ENCODE measurements at places on chromosomes 4 and X.

DNA sequence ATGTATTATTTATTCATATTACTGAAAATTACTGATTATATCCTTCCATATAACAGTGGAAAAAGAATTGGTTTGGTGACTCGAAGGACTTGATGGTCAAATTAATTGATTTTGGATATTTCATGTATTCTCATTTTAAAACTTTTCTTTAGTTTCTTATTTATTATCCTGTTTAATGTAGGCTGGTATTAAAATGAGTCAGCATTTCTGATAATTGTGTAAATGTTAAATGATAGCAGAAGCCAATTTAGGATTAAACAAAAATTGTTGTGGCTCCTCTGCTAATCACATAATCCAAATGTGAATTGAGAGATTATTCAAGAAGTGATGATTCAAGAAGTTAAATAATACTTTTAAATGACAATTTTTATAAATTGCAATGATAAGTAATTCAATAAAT, 38.7 kb downstream of the PDLIM5 start:
- DNase-seq = no peak

- DNase-seq = no peak
Observed at GRCh38 chr4:132065940-132066495, 1083.1 kb upstream of the PCDH10 start.

- peak; percentile 58 for DNase-seq
Observed at GRCh38 chrX:12901486-12901885, 4.9 kb upstream of the TLR8 start.

DNA sequence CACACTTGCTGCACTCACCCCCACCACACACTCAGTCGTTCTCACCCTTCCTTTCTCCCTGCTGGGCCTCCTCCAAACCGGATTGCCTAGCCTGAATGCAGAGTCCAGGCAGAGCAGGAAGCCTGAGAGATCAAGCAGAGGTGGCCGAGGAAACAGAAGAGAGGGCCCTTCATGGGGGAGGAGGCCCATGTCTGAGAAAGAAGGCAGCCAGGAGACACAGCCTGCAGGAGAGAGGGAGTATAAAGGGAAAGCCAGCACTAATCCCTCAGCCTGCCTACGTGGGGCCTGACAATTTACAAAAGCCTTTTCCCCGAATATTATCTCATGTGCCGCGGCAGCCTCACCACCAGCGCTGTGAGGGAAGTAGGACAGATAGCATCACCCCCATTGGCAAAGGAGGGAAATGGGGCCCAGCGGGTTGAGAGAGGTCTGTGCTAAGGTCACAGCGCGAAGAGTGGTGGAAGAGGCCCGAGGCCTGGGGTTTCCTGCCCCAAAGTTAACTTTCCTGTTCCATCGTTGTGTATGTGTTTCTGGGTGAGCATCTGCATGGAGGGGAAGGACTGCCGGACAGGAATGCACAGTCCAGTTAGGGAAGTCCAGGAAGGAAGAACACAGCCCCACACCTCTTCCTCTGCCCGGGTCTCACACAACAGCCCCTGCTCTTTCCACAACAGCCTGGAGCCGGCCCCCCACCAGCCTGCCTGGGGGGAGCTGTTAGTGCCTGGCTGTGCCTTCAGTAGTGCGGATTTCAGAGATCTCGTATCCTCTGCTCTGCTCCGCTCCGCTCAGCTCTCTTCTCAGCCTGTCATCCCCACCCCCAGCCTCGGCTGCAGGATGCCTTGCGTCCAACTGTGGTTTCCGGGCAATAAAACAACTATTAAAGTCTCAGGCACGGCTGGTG, 50.9 kb upstream of the BCOR start:
- DNase-seq = no peak

- DNase-seq = no peak
Observed at GRCh38 chrX:50635817-50636365, 165.3 kb upstream of the DGKK start.

- no peak for DNase-seq
Observed at GRCh38 chr4:120725639-120726580, 196.6 kb downstream of the PRDM5 start.

DNA sequence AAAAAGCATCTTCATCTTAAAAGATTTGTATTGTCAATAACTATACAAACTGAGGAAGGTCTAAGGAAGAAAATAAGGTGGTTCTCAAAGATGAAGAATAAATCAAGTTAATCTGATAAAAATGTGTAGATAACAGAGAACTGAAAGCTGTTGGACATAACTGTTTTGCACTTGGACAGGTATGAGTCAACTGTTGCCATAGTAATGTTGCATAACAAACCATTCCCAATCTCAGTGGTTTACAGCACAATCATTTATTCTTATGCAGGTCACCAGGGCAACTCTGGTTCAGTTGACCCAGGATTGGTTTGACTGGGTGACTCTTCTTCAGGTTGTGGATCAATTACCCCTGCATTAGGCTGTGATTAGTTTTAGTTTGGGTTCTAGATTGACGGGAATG, 2197.7 kb downstream of the ARAP2 start:
- DNase-seq = no peak

DNA sequence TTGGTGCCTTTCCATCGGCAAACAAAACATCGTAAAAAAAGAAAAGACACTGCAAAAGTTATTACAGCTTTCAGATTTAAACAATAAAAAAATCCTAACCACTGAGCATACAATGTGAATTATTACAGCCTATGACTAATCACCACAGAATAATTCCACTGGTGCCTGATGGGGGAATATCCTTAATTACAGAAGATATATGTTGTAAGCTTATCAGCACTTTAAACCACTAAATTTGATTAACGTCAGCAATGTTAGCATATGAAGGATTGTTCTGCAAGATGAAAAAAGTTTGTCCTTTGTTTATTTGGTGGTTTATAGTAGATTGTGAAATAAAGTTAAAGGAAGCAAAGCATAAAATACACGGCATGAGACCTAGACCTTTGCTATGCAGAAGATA, 210.2 kb upstream of the ADAMTS3 start:
- DNase-seq = no peak

- DNase-seq = no peak
Observed at GRCh38 chr4:102569200-102569599, 68.0 kb downstream of the NFKB1 start.

GRCh38 chr4:159252491-159252890, 149.6 kb downstream of the RAPGEF2 start:
- DNase-seq = no peak

- no peak for DNase-seq
Observed at GRCh38 chr4:143768007-143768591, 67.6 kb upstream of the FREM3 start.

GRCh38 chr4:121187206-121187605, 23.1 kb upstream of the TNIP3 start:
- DNase-seq = no peak

DNA sequence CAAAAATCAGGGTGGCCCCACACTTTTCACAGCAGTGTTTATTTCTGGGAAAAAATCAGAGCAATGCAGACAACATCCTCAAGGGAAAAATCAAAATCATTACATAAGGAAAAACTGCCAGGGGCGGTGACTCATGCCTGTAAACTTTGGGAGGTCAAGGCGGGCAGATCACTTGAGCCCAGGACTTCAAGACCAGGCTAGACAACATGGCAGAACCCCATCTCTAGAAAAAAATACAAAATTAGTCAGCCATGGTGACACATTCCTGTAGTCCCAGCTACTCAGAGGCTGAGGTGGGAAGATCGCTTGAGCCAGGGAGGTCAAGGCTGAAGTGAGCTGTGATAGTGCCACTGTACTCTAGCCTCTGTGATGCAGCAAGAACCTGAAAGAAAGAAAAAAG, 102.8 kb downstream of the NAF1 start:
- no peak for DNase-seq

GRCh38 chr4:177229331-177229730, 80.3 kb upstream of the NEIL3 start:
- no peak for DNase-seq

- DNase-seq = no peak
Observed at GRCh38 chr4:155433636-155434360, 57.0 kb upstream of the MAP9 start.

DNA sequence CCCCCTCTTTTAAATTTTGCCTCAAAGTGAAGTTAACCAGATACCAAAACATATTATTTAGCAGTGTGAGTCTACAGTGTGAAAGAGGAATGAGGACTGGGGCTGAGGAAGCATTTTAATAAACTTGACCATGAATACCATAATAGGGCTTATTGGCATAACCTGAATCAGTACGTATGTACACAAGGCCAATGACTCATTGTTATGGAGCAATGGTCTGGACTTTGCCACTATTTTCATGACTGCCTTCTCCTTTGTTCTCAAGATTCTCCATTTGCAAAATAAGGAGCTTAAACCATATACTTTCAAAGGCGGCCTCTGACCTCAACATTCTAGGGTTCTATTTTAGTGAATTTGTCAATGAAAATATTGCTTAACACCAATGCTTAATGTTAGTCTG, 102.8 kb upstream of the OR13H1 start:
- DNase-seq = no peak

- DNase-seq = no peak
Observed at GRCh38 chr4:39326468-39326977, 39.6 kb downstream of the RFC1 start.

- no peak for DNase-seq
Observed at GRCh38 chr4:168558599-168558998, 61.7 kb downstream of the PALLD start.

DNA sequence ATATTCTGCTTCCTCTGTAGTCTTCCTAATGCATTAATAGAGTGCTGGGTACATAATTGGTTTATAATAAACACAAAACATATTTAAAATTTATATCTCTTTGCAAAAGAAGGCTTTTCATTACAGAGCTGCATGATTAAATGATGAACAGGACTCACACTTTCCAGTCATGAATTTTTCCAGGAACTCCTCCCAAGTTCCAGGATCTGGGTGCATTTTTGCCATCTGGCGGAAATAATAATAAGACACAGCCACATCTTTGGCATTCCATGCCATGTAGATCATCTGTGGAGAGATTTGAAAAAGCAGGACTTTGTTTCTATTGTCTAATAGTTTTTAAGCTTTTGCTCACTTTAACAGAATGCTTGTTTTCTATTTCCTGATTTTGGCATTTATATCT, 40.2 kb upstream of the SULT1B1 start:
- DNase-seq = no peak

- no peak for DNase-seq
Observed at GRCh38 chr4:150253965-150254630, 175.9 kb downstream of the DCLK2 start.

- DNase-seq = no peak
Observed at GRCh38 chr4:34720571-34720970, 1523.7 kb downstream of the ARAP2 start.

DNA sequence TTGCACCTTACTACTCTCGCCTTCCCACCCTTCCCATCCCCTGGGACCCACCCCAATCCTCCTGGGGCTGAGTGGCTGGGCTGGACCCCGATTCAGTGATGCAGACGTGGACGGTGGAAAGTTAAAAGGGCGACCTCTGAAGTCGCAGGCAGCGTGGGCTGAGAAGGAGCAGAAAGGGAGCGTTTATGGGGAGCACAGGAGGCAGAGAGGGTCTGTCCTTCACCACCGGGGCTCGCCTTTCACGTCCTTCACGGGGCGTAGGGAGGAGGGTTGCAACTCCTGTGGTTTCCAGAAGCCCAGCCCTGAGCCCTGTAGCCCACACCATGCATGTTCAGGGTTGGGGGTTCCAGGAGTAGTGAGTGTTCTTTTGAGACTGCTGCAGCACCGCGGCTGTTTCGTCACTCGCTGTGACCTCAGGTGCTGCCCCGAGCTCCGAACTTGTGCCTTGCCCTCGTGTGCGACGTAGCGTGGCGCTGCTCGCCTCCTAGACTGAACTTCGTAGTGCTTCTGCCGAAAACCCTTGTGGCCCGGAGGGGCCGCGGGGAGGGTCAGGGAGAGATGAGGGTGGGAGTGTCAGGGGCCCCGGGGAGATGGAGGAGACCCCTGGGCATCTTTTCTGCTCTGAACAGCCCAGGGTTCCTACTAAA, 1.6 kb downstream of the NHS start:
- DNase-seq = no peak
